A549 treated with CpdA at 1 μM for 4 hours (cell line): ENCODE measurements at places on chromosomes 2 and 18. TPM values are rescaled to one million over a fixed set of nuclear protein-coding genes. Genes with fewer than 3 reads are reported as not detected.

The PSMA8 gene
- not detected in 5 replicates for total RNA-seq

The SRD5A2 gene
- 0.02 to 0.04 TPM in 2 of 5 replicates, not detected in the others for total RNA-seq

The FBXO41 gene
- total RNA-seq, result 4.6 to 6.4 TPM (median 5.1 TPM) in 5 replicates

The POMC gene
- not detected in 5 replicates for total RNA-seq

The ARHGAP15 gene
- total RNA-seq, result not detected in 5 replicates

The FLACC1 gene
- 0.10 to 0.58 TPM (median 0.20 TPM) in 3 of 5 replicates, not detected in the others for total RNA-seq

The RAPGEF4 gene
- 0.14 to 0.31 TPM (median 0.15 TPM) in 5 replicates for total RNA-seq

The HTR2B gene
- 0.07 to 0.19 TPM (median 0.13 TPM) in 4 of 5 replicates, not detected in the other for total RNA-seq

The MGAT5 gene
- 16.0 to 20.9 TPM (median 20.4 TPM) in 5 replicates for total RNA-seq

The FARP2 gene
- total RNA-seq, result 20.5 to 28.4 TPM (median 25.3 TPM) in 5 replicates

The IRS1 gene
- 16.0 to 19.6 TPM (median 17.0 TPM) in 5 replicates for total RNA-seq

The ZNF532 gene
- 17.4 to 28.3 TPM (median 21.5 TPM) in 5 replicates for total RNA-seq

The OTOS gene
- total RNA-seq, result not detected in 5 replicates

The ATP8B1 gene
- 8.6 to 11.9 TPM (median 9.7 TPM) in 5 replicates for total RNA-seq

The STPG4 gene
- 0.12 TPM in 1 of 5 replicates, not detected in the others for total RNA-seq

The RGPD3 gene
- total RNA-seq, result 0.15 to 0.22 TPM (median 0.19 TPM) in 5 replicates

The ALLC gene
- 0.06 TPM in 1 of 5 replicates, not detected in the others for total RNA-seq

The ROCK1 gene
- 15.2 to 23.7 TPM (median 17.3 TPM) in 5 replicates for total RNA-seq

The MEX3C gene
- 18.7 to 22.2 TPM (median 21.6 TPM) in 5 replicates for total RNA-seq

The ARL4C gene
- 86.7 to 108 TPM (median 93.3 TPM) in 5 replicates for total RNA-seq

The PER2 gene
- total RNA-seq, result 3.0 to 3.6 TPM (median 3.3 TPM) in 5 replicates

The KCNK3 gene
- 0.84 to 1.5 TPM (median 1.2 TPM) in 5 replicates for total RNA-seq

The ST8SIA5 gene
- total RNA-seq, result 0.03 TPM in 1 of 5 replicates, not detected in the others

The TRPM8 gene
- total RNA-seq, result 0.15 to 0.59 TPM (median 0.20 TPM) in 5 replicates

The DCAF17 gene
- total RNA-seq, result 8.3 to 10.2 TPM (median 9.8 TPM) in 5 replicates

The B3GNT7 gene
- total RNA-seq, result 1.4 to 1.8 TPM (median 1.6 TPM) in 5 replicates

The ERBB4 gene
- total RNA-seq, result not detected in 5 replicates

The SP5 gene
- 0.03 TPM in 1 of 5 replicates, not detected in the others for total RNA-seq

The INPP5D gene
- 0.49 to 1.1 TPM (median 0.75 TPM) in 5 replicates for total RNA-seq

The RAMP1 gene
- 0.09 TPM in 1 of 5 replicates, not detected in the others for total RNA-seq

The CRYGC gene
- not detected in 5 replicates for total RNA-seq

The TMEM182 gene
- 3.1 to 6.2 TPM (median 4.6 TPM) in 5 replicates for total RNA-seq

The ATOH8 gene
- total RNA-seq, result 4.2 to 6.6 TPM (median 4.5 TPM) in 5 replicates

The DHX57 gene
- total RNA-seq, result 19.4 to 23.9 TPM (median 20.7 TPM) in 5 replicates

The CYTIP gene
- not detected in 5 replicates for total RNA-seq
